Anterior cingulate cortex (tissue), 58 donors: ENCODE measurements at places on chromosomes 7 and 10.

- no peak for DNase-seq
These were observed 90.8 kb upstream of the KCTD7 start for GRCh38 chr7:66537876-66538275.

- no peak for DNase-seq
These were observed 126.7 kb downstream of the CPEB3 start for GRCh38 chr10:92164036-92164696.

DNA sequence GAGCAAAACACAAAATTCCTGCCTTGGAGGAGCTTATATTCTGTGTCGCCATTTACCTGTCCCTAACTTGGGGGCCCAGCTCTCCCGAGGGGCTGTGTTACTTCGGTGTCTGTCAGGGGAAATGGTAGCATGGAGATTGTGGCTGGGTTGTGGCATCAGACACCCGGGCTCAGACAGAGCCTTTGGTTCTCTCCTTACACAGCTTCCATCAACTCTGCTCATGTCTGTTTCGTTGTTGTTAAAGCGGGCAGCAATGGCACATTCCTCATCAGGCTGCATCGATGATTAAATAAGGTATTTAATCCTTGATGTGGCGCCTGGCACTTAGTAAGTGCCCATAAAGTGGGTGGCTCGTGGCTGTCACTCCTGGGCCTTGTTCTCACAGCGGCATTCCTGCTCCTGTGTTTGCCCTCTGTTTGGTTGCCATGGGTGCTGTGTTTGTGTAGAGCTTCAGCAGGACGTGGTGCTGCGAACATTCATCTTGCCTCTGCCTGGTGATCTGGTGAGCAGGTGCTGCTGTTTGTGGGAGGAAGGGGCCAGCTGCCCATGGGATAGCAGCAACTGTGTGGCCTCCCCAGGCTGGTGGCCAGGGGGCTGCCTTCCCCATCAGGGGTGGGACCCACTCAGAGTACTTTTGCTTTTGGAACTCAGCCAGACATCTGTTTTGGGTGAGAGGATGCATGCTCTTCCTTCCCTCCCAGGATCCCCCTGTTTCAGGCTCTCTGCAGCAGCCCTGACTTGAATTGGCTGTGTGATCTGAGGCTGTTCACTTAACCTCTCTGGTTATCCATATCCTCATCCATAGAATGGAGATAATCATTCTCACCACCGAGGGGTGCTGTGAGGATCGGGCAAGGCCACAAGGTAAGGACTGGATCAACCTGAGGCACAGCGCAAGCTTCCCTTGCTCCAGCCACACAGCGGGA lies 207.2 kb upstream of the SVIL start:
- no peak for DNase-seq

GRCh38 chr7:107944411-107945169 lies 53.6 kb downstream of the DLD start:
- no peak for DNase-seq

DNA sequence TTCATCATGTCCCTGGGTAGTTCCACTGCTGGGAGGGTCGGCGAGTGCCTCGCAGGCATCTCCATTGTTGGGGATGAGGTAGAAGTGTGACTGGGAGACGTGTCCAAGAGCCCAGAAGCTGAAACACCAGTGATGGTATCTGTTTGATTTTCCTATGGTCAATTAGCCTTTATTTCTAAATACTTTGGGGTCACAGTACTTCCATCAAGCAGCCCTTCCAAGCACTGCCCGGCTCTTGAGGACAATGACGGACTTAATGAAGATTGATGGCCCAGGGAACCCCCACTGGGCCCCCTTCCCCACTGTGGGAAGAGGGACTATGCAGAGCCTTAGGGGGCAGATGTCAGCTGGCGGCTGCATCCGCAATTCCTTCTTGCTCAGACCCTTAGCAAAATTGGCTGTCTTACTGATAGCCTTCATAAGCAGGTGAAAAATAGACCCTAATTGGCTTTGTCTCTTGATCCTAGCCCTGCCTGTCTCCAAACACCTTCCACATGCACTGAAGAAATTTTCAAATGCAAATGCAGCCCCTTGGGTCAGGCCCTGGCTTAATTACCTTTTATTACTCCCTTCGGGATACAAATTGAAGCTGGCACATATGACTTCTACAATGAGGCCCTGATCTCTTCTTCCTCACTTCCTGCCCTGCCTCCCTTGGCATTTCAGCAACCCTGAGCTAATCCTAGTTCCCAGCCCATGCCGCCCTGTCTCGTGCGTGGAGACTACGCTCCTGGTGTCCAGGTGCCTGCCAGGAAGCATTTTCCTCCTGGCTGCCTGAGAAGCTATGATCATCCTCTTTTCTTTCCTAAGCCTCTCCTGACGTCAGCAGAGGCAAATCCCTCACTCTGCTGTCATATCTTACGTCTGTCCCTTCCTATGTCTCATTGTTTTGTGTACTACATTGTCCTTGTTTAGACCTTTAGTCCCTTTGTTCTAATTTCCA lies 124.5 kb upstream of the GDF10 start:
- DNase-seq: no peak

GRCh38 chr10:5490032-5490431 lies 9.3 kb downstream of the CALML5 start:
- no peak for DNase-seq

DNA sequence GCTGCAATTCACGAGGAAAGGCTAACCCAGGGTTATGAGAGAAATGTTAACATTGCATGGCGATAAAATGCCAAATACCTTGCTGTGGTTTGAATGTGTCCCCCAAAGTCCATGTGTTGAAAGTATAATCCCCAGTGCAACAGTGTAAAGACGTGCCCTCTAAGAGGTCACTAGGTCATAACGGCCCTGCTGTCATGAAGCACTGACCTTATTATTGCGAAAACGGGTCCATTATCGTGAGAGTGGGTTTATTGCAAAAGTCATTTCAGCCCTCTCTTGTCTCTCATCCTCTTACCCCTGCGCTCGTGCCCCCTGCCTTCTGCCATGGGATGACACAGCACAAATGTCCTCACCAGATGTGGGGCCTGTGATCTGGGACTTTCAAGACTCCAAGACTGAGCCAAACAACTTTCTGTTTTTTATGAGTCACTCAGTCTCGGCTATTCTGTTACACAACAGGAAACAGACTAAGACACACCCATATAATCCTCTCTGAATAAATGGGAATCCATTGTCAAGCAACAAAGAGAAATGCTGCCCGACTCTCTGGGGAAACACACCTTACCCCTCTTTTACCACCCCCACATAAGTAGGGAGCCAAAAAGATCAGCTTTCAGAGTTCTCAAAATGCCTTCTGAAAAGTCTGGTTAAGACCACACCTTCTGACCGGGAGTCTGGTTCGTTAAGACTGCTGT lies 73.1 kb upstream of the UCN3 start:
- DNase-seq: no peak

DNA sequence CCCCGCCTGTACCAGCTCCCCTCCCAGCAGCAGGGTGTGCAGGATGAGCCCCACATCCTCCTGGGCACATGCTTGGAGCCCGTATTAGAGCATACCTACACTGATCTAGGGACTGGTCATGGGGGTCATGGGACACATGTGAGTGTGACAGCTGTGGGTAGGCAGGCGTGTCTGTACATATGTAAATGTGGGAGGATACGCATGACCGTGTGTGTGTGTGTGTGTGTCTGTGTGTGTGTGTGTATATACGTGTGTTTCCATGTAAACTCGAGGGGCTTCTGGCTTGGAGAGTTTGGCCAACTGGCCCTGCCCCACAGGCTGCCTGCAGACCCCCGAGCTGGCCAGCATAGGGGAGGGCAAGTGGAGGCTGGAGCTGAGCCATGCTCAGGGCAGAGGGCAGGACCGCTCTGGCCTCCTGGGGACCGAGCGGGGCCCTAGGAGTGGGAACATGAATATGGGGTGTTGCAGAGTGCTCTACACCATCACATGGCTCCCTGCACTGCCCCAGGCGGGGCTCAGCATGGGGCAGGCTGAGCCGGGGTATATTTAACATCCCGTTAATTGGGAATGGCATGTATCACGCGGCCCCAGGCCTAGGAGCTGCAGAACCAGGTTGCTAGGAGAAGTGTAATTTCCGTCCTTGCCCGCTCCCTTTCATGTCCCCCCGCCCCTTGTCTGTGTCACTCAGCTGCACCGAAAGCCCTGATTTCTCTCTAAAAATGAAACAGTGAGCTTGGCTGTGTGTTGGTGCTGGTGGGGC lies 152.7 kb upstream of the PCBD1 start:
- DNase-seq: no peak

GRCh38 chr10:99880080-99880835 lies 97.8 kb downstream of the ABCC2 start:
- no peak for DNase-seq

GRCh38 chr7:81285142-81285871 lies 366.5 kb upstream of the SEMA3C start:
- no peak for DNase-seq

GRCh38 chr7:90828601-90829000 lies 232.5 kb downstream of the CDK14 start:
- no peak for DNase-seq

- no peak for DNase-seq
These were observed 79.0 kb downstream of the TRIL start for GRCh38 chr7:28879105-28879504.

GRCh38 chr7:3103614-3104398 lies 60.1 kb upstream of the CARD11 start:
- no peak for DNase-seq

DNA sequence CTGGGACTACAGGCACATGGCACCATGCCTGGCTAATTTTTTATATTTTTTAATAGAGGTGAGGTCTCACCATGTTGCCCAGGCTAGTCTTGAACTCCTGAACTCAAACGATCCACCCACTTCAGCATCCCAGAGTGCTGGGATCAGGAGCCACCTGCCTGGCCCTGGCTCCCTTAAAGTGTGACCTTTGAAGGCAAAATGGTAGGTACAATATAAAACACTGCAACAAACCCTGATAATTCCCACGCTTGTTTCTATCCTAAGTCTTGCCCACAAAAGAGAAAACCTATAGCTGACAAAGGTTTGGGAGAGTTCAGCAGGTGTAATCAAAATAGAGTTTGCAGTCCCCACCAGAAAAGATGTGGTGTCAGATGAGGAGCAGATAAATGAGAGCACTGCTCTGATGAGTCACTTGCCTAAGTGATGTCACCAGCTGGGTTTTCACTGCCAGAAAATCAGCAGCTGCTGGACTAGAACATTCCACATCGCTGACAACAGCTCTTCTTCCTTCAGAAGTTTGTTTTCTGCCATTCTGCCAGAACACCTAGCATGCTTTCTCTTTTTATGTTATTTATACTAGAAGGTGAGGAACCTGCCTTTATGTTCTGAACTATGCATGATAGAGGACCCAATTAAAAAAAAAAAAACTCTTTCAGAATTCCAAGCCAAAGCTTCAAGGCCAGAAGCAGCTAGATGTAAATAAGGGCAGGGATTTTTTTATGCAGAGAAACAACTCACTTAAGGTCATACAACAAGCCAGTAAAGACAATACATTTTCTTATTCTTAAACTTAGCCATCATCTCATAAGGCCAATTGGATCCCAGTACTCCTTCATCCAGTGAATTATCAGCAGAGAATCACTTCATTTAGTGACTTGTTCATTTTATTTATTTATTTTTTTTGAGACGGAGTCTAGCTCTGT lies 18.0 kb downstream of the PURB start:
- DNase-seq: no peak

DNA sequence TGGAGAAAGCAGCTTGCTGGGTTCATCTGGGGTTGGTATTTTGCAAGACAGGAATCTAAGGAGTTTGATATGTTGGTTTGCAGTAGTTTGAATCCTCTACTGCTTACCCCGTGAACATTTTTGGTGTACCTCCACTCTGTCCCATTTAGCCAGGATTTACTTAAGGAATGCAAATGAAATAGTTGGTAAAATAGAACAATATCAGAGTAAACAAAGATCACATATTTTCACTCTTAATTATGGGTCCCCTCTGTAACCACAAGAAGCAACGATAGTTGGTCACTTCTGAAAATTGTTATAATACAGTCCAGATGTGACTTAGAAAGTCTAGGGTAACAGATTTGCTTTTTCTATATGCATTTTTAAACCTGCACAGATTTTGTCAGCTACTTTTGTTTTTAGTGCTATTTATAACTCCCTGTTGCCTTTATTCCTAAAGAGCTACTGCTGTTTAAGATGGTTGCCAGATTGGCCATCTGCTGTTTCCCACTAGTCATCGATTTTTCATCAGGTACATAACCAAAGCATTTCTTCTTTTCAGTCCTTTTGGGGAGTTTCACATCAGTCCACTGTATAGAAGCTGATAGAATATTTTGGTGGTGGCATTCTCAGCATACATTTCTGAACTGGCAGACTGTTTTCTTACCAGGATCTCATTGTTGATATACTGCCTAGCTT lies 37.6 kb downstream of the MAPK8 start:
- DNase-seq: no peak

DNA sequence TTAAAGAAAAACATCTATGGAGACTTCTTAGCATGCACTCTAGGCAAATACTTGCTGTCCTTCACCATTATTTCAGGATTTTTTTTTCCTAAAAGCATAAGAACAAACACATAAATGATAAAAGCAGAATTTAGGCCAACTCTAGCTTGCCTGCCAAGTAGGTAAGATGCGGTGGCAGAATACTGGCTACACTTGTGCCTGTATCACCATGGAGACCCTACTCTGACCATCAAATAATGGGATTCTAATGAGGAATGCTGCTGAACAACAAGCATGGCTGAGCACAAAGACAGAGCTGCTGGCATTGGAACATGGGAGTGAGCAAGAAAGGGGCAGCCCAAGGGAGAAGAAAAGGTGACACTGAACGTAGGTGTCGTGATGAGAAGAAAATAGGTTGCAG lies 18.5 kb upstream of the TAS2R40 start:
- DNase-seq: no peak

- no peak for DNase-seq
These were observed 92.6 kb downstream of the OAT start for GRCh38 chr10:124325998-124326636.

GRCh38 chr10:117652228-117653169 lies 110.0 kb downstream of the EMX2 start:
- no peak for DNase-seq
